ENCODE measurements at places on chromosomes 13 and 19.

GRCh38 chr19:16445238-16446107, 26.3 kb downstream of the EPS15L1 start:
- DNase-seq = peak; percentile 91

GRCh38 chr13:20671789-20672188, 31.7 kb upstream of the IL17D start:
- DNase-seq = no peak

DNA sequence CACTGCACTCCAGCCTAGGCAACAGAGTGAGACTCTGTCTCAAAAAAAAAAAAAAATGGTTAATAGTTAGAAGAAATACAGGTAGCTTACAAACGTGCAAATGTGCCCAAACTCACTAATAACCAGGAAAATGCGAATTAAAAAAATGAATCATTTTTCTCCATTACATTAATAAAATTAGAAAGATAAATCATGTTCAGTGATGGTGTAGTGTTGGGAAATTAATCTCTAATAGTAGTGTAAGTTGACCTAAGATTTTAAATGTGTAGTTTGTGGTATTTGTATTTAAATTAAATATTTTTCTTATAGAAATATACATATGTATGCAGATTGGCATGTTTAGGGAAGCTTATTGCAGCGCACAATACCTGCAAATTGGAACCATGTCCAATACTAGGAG, 57.6 kb downstream of the PCCA start:
- no peak for DNase-seq

DNA sequence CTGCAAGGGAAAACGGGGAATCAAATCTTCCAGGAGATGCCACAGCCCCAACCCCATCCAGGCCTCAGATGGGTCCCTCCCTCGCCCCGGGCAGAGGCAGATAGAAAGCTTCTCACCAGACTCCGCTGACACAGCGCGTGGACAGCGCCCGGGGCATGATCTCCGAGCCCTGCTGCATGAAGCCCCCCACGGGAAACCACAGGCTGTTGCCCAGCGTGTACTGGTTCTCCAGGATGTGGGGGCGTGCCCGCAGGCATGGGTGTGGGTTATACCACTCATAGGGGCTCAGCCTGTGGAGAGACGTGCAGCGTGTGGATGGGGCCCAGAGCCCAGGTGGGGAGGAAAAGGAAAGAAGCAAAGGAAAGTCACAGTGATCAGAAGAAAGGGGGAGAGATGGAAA, 27.2 kb upstream of the ATP1A3 start:
- no peak for DNase-seq

DNA sequence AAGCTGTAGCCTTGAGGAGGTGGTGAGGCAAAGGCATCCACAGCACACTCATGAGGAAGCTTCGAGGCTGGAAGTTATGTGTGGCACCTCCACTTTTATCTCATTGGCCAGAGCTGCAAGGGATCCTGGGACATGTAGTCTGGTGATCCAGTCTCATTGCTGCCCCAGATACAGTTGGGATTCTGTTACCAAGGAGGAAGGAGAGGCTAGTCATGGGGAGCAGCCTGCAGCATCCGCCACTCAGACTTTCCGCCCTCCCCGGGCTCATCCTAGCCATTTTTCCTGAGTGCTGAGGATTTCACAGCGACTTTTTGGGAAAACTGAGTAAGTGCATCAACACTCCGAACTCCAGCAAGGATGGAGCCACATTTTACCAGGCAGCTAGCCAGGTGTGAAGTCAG, 74.4 kb downstream of the DPF1 start:
- peak; percentile 7 for DNase-seq

DNA sequence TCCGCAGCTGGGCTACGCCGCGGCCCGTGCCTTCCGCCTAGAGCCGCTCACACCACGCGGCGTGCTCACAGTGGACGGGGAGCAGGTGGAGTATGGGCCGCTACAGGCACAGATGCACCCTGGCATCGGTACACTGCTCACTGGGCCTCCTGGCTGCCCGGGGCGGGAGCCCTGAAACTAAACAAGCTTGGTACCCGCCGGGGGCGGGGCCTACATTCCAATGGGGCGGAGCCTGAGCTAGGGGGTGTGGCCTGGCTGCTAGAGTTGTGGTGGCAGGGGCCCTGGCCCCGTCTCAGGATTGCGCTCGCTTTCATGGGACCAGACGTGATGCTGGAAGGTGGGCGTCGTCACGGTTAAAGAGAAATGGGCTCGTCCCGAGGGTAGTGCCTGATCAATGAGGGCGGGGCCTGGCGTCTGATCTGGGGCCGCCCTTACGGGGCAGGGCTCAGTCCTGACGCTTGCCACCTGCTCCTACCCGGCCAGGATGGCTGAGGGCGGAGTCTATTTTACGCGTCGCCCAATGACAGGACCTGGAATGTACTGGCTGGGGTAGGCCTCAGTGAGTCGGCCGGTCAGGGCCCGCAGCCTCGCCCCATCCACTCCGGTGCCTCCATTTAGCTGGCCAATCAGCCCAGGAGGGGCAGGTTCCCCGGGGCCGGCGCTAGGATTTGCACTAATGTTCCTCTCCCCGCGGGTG, 7.4 kb downstream of the DBP start:
- DNase-seq = no peak

GRCh38 chr19:4337906-4338440, 654 bp downstream of the STAP2 start:
- DNase-seq = no peak

DNA sequence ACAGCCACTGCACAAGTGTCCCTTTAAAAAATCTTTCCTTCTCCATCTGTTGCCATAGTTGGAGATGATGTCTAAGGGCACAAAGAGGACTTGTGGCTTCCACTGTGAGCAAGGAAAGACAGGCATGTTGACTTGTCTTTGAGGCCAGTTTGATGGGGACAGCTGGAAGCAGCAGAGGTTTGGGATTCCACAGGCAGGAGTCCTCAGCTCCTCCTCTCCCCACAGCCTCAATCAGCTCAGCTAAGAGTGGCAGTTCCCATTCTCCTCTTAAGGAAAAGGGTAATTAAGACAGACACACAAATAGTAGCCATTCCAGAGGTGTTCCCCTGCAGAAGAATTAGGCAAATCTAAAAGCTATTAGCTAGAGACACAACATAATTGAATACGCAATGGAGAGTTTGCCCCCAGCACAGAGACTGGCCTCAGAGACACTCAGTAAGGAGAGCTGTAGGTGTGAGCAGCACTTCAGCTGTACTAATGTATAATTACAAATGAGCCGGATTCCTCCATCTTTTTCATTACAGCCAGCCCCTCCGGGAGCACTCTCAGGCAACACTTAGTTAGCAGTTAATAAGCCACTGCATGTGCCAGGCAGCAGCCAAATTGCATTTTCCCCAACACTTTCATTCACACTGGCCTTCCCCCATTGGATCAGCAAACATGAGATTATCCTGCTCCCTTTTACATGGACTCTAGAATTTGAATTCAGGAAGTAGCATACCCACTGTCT, 434.0 kb downstream of the FOXO1 start:
- DNase-seq = no peak

GRCh38 chr19:33601583-33601982, 20.2 kb upstream of the CHST8 start:
- DNase-seq = no peak

DNA sequence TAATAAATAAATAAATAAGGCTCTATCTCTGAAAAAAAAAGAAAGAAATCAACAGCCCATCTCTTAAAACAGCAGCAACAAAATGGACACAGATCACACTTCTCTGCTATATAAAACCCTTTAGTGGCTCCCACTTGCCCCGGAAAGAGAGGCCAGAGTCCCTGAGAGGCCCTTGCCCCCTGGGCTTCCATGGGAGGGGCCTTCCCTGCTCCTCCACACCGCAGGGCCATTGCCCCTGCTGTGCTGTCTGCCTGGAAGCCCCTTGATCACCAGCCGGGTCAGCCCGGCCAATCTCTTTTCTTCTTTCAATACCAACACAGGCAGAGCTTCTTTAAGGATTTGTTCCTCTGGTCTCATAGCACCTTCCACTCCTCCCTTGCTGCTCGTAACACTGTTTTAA, 171.1 kb downstream of the URI1 start:
- DNase-seq = no peak

DNA sequence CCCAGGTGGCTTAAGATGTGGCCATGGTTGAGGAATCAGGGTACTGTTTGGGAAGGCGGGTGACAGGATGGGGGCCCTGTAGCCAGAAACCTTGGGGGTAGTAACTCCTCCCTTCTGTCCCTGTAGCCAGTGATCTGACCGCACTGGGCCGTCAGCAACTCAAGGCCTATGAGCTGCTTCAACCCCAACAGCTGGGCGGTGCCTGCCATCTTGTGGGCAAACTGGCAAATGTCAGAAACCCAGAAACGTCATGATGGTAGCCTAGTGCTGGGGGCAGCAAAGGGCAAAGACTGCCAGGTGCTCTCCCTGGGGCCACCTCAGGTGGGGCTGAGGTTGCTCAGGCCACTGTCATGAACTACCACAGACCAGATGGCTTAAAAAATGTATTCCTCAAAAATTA, 3.5 kb downstream of the COPE start:
- peak; percentile 66 for DNase-seq

DNA sequence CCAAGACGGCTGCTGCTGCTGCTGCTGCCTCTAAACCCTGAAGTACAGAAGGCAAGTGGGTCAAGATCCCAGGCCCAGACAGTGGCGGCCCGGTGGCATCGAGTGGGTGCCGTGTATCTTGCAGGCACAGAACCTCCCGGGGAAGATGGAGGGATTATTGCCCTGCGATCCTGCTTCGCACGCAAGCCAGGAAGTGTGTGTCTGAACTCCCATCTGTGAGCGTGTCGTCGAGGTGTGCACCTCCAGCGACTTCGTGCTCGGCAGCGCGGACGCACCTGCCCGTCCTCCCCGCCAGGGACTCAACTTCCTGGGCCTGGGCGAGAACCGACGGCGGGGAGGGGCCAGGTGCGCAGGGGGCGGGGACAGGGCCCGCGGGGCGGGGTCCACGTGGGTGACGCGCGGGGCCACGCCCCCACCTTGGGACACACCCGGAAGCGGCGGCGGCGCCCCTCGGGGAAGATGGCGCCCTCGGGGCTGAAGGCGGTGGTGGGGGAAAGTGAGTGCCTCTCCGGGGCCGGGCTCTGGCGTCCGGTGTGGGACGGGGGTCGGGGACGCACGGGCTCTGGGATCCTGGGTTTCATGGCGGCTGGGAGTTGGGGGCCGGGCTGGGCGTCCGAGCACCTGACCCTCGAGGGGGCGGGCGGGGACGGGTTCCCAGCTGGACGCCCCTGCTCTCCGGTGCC, at the start of gene STXBP2:
TSS of gene STXBP2 (plus strand) at position 420 of the 683 bp plus-strand sequence. CDS start at position 460, 40 bp downstream.
- DNase-seq = peak; percentile 70

DNA sequence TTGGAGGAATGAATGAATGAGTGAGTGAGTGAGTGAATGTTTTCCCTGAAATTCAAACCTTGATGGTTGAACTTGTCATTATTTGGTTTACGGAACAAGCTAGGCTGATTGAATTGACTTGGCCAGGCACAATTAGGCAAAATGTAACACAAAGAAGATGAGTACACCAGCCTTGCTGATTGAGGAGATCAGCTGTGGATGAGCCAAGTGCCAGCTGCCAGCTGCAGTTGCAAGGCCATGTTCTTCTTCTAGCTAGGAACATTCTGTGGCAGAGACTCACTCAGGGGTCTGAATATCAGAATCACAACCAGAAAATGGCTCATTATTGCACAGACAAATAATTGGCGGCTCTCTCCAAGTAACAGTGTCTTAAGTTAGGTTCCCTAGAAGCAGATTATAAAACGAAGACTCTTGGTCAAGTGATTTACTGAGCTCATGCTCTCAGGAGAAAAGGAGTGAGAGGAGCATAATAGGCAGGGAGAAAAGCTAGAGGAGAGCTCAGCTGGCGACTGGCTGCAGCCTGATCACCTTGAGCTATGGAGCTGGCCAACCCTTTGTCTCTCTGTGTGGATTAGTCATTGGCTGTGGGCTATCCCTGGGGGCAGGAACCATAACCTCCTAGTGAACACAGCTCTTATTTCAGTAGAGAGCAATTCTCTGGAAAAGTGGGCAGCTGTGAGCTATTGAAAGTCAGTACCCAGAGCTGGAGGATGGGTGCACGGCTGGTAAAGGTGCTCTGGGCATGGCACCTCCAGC, 225.3 kb upstream of the SERP2 start:
- no peak for DNase-seq

- DNase-seq = no peak
Observed at GRCh38 chr13:100668408-100668807, 6.2 kb downstream of the TMTC4 start.

DNA sequence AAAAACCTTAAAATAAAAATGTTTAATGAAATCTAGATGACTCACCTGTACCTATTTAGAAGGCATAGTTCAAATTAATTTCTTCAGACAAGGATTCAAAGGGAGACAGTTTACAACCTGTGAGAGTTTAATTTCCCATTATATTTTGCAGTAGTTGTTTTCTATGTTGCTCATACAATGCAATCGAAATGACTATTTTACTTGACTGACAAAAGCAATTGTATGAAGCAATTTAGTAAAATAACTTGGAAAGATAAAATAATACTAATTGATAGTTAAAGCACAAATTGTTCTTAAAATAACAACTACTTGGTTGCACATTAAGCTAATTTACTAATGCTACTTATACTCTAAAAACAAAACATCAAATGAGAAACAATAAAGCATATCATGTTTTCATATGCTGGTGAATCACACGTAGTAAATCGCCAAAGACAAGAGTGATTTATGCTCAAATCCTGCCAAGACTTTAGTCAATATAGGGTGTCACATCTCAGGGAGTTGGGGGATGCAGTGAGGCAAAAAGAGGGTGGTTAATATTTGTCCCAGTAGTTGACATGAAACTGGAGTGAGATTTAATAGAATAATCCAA, 6.4 kb downstream of the DACH1 start:
- no peak for DNase-seq

GRCh38 chr13:70959035-70959775, 851.0 kb upstream of the KLHL1 start:
- no peak for DNase-seq

DNA sequence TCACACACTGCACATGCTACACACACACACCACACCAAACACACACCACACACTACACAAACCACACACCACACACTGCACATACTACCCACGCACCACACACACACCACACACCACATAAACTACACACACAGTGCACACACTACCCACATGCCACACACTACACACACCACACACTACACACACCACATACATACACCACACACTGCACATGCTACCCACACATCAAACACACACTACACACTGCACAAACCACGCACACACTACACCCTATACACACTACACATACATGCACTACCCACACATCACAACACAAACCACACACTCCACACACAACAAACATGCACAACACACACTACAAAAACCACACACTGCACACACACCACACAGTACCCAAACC, 6.0 kb downstream of the MAG start:
- DNase-seq = no peak

GRCh38 chr13:28548872-28549271, 53.9 kb upstream of the FLT1 start:
- no peak for DNase-seq

GRCh38 chr13:30499338-30499737, 33.6 kb upstream of the HMGB1 start:
- DNase-seq = peak; percentile 31

GRCh38 chr19:4399812-4400134, 574 bp downstream of the SH3GL1 start:
- DNase-seq = no peak
